Stimulated activated CD8-positive, alpha-beta memory T cell treated with anti-CD3 and anti-CD28 coated beads, Interleukin-2, amount 100 ng/mL, for 48 hours (primary cell): ENCODE measurements at places on chromosomes 2 and 18.

- DNase-seq, result no peak
These were observed 69.6 kb upstream of the LRRTM1 start for GRCh38 chr2:80374105-80374504.

GRCh38 chr2:223523551-223524001 lies 78.6 kb downstream of the SCG2 start:
- no peak for DNase-seq

GRCh38 chr2:12240206-12240605 lies 476.5 kb upstream of the TRIB2 start:
- no peak for DNase-seq

DNA sequence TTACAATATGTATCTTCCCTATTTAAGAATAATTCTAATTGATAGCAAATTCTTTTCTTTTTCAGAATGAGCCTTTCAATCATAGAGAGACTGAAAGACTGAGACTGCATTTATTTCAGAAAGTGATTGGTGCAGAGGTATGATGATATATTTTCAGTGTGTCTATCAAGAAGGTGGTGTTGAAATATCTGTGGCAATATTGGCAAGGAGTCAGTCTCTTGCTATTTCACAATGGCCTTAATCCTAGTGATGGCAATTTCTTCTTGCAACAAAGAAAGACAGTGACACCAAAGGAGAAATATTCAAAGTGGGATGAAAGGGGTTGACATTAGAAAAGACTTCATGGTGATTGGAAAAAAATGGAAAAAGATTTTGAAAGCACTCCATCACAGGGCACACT lies 21.7 kb upstream of the ZBTB14 start:
- DNase-seq, result no peak

DNA sequence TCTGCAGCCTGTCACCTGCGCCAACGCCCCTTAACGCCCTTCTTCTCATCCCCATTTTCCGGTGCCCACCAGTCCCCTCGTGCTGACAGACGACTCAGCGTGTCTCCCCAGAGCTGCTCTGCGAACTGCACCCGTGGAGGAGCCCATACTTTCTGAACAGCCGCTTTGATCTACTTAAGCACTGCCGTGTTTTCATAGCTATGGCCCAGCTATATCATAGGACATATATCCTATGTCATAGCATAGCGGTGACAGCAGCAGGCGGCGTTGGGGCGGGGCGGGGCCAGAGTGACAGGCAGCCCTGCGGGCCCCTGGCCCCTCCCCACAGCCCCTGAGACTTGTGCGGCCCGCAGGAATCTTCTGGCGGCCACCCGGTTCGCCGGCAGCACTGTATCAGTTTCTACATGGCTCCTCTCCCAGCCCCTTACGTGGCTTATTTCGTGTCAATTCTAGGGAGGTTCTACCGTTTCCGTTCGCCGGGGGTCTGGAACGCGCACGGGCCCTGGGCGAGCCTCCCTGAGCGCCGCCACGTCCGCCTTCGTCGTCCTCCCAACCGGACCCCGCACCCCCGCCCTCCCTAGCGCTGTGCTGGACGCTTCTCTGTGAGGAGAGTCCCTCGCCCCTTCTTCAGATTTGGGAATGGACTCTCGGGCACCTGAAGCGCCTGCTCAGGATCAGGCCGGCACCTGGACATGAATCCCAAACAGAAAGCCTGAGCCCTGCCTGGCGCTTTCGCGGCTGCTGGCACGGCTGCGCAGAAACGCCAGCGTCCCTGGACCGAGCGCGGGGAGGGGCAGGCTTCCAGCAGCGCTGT lies 35.4 kb downstream of the PTPN18 start:
- DNase-seq, result peak; percentile 60

DNA sequence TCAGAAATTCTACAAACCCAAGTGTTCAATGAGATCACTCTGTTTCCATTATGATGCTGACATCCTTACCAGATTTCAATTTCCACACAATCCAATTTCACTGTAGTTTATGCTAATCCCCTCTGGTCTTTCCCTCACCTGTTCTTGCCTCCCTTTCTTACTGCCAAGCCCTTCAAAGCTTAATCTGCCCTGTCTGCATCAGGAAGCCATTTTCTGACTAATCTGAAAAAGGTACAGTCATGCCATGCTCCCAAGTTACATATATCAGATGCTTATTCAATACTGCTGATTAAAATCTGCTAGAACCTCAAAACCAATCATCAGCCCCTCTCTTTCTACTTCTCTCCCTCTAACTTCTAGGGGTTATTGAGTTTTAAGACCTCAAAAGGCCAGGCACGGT lies 8.9 kb downstream of the KRTCAP3 start:
- no peak for DNase-seq

GRCh38 chr18:3710712-3711301 lies 260.8 kb downstream of the TGIF1 start:
- no peak for DNase-seq

GRCh38 chr2:218271487-218271797 lies 1.1 kb downstream of the PNKD start:
- no peak for DNase-seq
